ENCODE measurements at places on chromosomes 11 and 22.

- DNase-seq: no peak
Measured at GRCh38 chr22:39275814-39276439, 31.1 kb upstream of the PDGFB start.

DNA sequence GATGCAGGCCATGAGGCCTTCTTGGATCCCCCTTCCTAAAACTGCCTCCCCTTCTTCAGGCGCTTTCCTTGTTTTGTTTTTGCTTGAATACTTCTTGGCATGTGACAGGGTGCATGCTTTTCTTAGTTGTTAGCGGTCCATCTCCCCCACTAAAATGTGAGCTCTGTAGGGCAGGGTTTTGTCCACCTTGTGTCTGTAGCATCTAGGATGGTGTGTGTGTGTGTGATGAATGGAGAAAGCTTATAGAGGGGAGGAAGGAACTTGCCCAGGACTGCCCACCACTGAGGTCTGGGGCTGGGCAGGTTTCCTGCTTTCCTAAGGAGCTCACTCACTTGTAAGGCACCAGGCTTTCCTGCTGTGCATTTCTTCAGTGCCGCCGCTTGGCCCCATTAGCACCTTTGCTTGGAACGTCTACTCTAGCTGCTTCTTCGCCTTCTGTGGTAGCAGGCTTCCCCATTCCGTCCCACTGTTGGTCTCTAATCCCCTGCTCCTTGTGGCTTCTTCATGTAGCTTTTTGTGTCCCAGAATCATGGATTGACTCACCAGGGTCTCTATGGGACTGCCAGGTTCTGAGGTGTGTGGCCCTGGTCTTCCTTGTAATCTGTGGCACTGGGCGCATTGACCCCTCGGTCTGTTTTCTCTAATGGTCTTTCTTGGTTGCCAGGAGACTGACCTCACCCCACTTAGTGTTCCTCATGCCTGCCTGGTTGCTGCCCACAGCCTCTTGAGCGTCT, 3.3 kb downstream of the DGCR8 start:
- no peak for DNase-seq

- DNase-seq: no peak
Measured at GRCh38 chr22:30572840-30573593, 1.4 kb downstream of the GAL3ST1 start.

DNA sequence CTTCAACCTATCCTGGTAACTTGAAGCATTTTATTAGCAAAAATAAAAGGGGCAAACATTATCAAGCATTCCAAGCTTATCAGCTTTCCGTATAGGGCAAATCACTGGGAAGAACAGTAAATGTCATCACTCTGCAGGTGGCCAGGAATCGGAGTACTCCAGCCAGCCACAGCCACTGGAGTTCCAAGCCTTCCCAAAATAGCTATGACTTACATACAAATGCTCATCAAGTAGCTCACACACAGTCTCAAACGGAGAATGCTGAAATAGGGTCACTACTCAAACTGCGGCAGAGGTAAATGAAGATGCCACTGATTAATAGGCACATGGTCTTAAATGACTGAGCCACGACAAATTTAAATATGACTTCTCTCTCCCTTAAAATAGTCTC, 2.1 kb downstream of the USP28 start:
- DNase-seq: no peak

- DNase-seq: no peak
Measured at GRCh38 chr11:27291954-27292636, 70.9 kb downstream of the CCDC34 start.
